Epithelial cell of prostate (primary cell): ENCODE measurements at places on chromosomes 16 and 17.
A peak's percentile ranks its signal among the peaks of the same experiment; 100 is the strongest.

DNA sequence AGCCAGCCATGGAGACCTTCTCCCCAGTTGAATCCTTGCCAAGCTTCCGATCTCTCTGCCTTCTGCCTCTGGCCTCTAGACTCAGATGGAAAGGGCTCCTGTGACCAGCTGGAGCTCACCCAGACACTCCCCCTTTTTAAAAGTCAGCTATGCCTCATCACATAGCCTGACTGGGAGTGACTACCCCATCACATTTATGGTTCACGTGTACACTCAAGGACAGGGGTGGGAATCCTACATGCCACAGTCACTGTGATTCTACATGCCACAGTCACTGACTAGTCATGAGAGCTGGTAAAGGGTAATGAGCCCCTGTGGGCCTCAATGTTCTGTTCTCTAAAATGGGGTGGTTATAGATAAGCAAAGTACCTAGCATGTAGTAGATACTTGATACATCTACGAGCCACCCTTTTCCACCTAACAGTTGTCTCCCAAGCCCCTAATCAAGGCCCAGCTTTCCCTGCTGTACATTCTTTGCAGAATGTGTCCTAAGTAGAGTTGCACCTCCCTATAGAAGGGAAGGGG, 85.1 kb downstream of the RGS9 start:
- no peak for DNase-seq

GRCh38 chr17:19702217-19702641, 14.2 kb downstream of the SLC47A2 start:
- no peak for DNase-seq

- no peak for DNase-seq
Measured at GRCh38 chr16:68696514-68696913, 40.6 kb upstream of the CDH1 start.

GRCh38 chr17:83078378-83079351, 744 bp upstream of the METRNL start:
- DNase-seq, result no peak

GRCh38 chr17:47996201-47996600, 25.3 kb downstream of the CDK5RAP3 start:
- DNase-seq, result no peak

GRCh38 chr16:14181371-14182050, 110.4 kb downstream of the MRTFB start:
- peak; percentile 44 for DNase-seq

DNA sequence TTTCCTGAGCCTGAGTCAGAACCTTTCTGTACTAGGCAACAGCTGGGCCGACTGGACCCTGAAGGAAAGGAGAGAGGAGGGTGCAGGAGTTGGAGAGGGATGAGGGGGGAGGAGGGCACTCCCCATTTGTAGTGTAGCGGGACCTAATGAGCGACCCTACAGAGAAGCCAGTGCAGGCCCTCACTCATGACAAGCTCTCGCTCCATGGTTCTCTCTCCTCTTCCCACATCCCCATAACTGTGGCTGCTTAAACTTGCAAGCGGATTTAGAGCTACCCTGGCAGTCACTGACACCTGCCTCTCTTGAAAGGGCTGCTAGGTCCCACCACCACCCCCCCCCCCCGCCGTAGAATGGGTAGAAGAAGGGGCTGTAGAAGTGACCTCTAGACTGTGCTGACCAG, 14.5 kb downstream of the NKD1 start:
- DNase-seq, result no peak

- DNase-seq, result no peak
Measured at GRCh38 chr17:21679256-21680146, 12.8 kb upstream of the KCNJ18 start.

DNA sequence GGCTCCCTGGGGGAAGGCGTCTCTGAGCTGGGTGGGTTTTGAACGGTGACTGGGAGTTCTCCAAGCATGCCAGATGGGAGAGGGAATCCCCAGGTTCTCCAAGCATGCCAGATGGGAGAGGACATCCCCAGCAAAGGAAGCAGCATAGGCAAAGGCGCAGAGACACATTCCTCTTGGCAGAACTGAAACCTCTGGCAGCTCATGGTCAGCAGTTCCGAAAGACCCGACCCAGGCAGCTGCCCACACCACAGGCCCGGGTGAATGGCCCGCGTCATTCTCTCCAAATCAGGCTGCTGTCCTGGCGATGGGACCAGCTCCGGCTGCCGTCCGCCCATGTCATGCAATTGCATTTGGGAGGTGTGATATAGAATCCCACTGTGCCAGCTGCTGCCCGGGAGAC, 8.0 kb downstream of the ZNF469 start:
- DNase-seq, result no peak

- no peak for DNase-seq
Measured at GRCh38 chr16:48385253-48386150, at the start of gene SIAH1. Gene SIAH1 (minus strand): TSS chr16:48385413. CDS start chr16:48362428, 22,985 bp downstream.

DNA sequence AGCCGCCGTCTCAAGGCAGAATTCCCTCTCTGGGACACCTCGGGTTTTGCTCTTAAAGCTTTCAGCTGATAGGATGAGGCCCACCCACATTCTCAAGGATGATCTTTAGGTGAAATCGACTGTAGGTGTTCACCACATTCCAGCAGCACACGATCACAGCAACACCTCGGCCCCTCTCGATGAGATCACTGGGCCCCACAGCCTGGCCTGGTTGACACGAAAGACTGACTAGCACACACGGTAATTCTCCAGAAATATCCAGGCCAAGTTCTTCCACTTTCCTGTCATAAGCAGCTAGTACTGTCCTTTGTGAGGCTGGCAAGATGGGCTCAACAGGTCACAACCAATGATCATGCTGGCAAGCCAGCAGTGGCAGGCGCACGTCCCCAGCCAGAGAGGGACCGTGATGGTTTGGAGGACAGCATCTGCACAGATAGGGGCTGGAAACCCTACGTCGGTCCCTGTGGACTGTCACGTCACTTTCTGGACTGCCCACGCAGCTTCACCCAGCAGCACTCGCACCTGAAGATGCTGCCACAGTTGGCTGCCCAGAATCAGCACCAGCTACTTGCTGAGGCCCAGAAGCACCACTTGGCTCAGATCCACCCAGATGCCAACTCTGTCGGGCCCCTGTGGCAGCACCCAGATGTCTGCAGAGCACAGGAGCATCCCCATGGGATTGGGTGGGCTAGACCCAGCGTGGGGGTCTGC, 17.4 kb downstream of the TMC6 start:
- no peak for DNase-seq

GRCh38 chr17:79922116-79922601, 82.9 kb upstream of the CBX4 start:
- DNase-seq, result no peak

- no peak for DNase-seq
Measured at GRCh38 chr17:48406936-48407567, 23.0 kb downstream of the SKAP1 start.

GRCh38 chr17:76716839-76717215, 6.1 kb upstream of the MXRA7 start:
- no peak for DNase-seq

DNA sequence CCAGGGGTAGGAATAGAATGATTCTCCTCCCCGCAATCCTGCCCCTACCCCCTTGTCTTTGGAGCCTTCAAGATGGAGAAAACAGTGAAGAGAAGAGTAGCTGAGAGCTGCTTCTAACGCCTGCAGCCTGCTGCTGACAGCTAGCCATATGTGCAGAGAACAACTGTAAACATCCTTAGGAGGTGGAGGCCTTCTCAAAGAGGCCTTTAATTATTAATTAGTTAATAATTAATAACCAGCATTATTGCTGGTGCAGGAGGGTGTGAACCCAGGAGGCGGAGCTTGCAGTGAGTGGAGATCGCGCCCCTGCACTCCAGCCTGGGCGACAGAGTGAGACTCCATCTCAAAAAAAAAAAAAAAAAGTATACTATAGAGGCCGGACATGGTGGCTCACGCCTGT, 8.5 kb downstream of the BFAR start:
- no peak for DNase-seq

DNA sequence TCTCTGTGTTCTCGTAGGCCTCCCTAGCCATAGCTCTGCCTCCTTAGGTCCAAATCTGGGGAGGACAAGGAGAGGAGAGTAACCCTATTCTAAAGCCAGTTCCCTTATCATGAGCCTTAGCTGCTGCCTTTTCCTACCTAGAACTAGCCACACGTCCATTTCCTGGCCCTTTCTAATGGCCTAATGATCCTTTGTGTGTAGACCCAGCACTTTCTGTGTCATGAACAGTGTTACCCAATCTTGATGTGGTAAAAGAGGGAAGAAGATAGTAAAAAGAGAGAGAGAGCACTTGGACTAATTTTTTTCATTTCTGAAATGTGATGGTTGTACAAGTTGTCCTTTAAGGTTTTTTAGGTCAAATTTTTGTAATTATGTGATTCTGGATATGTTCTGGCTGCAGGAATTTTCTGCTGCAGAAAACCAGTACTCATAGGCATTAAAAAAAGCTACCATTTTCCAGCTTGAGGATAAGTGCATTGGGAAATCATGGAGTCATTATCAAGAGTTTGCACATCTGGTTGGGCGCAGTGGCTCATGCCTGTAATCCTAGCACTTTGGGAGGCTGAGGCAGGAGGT, 18.2 kb downstream of the CASC3 start:
- no peak for DNase-seq

DNA sequence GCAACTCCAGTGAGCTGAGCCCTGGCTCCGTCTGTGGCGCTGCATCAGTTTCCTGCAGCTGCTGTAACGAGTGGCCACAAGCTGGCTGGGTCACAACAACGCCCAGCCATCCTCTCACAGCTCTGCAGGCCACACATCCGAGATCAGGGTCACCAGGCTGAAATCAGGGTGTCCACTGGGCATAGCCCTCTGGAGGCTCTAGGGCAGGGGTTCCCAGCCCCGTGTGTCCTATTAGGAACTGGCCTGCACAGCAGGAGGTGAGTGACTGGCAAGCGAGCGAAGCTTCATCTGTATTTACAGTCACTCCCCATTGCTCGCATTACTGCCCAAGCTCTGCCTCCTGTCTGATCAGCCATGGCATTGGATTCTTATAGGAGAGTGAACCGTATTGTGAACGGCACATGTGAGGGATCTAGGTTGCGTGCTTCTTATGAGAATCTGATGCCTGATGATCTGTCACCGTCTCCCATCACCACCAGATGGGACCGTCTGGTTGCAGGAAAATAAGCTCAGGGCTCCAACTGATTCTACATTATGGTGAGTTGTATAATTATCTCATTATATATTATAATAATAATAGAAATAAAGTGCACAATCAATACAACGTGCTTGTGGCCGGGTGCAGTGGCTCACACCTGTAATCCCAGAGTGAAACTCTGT, 176.5 kb downstream of the SEC14L1 start:
- DNase-seq, result no peak

GRCh38 chr17:34389126-34389750, 26.2 kb upstream of the CCL1 start:
- no peak for DNase-seq

DNA sequence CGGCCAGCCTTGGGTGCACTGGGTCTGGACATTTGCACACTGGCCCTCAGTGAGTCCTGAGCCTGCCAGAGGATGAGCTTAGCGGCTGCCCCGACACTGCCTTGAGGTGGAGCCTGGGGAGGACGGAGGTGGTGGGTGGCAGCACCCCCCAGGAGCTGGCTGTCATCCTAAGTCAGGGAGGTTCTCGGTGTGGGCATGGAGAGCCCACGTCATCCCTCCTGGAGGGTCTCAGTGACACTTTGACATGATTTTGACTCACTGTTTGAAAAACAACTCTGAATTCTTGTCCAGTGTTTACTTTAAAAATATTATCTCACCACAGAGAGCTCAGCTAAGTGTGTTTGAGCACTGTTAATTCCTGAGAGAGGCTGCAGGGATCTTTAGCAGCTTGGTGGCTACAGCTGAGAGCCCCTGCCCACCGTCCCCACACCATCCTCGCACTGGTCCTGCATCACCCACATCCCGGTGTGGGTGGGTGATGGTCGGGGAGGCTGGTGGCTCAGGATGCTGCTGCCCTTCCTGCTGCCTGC, 63.1 kb downstream of the BANP start:
- DNase-seq, result no peak

- DNase-seq, result no peak
Measured at GRCh38 chr17:73508057-73508930, 136.0 kb downstream of the SDK2 start.

DNA sequence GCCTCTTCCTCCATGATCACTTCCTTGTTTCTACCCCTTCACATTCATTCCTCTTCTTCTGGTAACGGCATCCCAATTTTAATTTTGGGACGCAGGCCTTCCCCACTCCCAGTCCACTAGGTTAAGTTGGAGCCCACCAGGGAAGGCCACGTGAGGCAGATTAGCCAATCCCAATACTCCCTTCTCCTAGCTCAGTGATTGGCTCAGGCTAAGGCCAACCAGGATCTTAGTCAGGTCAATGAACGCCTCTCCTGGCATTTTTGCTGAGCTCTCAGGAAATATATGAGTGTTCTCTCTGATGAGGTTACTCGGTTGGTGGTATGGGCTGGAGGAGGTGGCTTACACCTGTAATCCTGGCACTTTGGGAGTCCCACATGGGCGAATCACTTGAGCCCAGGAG, 15.4 kb downstream of the SEZ6L2 start:
- no peak for DNase-seq
